Vagina (tissue), 2 donors: ENCODE measurements at places on chromosomes 7 and 10. TPM values are rescaled to one million over a fixed set of nuclear protein-coding genes. Genes with fewer than 3 reads are reported as not detected.

Gene BHLHA15
- not detected for total RNA-seq

Gene FFAR4
- total RNA-seq = 1.5 TPM

DNA sequence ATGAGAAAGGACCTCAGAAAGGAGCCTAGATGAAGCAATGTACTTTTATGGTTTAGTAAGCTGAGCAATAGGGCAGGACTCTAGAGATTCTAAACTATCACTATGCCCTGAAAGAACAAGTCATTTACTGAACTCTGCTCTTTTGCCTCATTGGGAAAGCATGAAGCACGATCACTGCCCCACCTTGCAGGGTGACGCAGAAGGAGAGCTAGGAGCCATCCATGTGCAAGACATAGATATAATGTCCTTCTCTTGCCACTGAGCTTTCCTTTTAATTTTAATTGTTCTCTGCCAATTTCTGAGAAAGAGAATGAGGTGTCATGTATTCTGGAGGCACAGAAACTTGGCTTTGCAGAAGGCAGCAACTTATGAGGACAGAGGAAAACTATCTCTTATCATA lies 108.3 kb downstream of the SORCS1 start:
- no peak for DNase-seq

- DNase-seq = no peak
Observed at GRCh38 chr10:1199897-1200721, 143.9 kb downstream of the WDR37 start.

DNA sequence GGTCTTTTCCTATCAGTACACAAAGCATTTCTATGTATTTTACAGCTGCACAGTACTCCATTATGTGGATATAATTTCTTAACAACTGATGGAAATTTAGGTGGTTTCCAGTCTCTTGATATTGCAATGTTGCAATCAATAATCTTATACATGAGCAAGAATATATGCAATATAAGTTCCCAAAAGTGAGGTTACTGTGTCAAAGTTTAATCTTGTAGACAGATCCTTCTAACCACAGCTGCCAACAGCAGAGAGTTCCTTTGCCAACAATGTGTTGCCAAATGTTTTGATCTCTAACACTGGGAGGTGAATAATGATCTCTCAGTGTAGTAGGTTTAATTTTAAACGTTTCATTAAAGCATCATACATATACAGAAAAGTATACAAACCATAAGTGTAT lies 54.5 kb downstream of the CUL2 start:
- DNase-seq = no peak

Gene ABCC2
- total RNA-seq = 1.7 TPM

DNA sequence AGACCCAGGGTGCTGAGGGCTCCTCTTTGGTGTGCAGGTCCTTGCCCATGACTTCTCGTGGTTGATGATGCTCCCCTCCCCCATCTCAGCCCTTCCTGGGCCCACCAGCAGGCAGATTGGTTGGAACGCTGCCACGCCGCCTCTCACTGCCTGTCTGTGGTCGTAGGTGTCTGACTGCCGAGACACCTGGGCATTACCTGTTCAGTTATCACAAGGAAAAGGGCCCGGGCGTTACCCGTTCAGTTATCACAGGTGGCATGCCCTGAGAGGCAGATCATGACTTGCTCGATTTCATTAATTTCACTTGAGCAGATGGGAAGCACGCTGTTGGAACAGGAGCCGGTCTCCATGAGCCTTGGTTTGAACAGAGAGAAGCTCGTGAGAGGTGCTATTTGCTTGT lies 42.5 kb downstream of the TACR2 start:
- no peak for DNase-seq

DNA sequence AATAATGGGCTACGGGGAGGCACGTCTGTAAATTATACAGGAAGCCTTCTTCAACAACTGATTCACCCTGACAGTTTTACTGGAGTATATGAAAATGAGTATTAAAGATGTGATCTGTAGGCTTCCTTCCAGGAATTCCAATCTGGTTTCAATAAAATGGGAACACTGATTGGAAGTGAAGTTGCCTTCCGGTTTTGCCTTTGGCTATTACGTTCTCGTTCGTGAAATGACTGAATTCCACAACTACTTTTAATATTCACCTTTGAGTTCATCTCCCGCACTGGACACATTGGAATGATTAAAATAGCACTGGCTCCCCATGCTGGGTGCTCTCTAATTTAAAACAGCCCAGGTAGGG lies 350.1 kb upstream of the MKI67 start:
- no peak for DNase-seq

Gene TMEM176B
- 60.6 TPM for total RNA-seq

GRCh38 chr10:15344876-15345285 lies 26.2 kb downstream of the FAM171A1 start:
- no peak for DNase-seq

Gene FAM171A1
- total RNA-seq = 8.6 TPM

- DNase-seq = no peak
Observed at GRCh38 chr10:116307455-116307854, 16.8 kb upstream of the CCDC172 start.

Gene UNC5B
- 24.3 TPM for total RNA-seq
